HT-29 (cell line): ENCODE measurements at places on chromosomes 13 and 19. TPM values are rescaled to one million over a fixed set of nuclear protein-coding genes. Genes with fewer than 3 reads are reported as not detected.

- DNase-seq = peak; percentile 95
Measured at GRCh38 chr19:49149652-49150105, 5.5 kb downstream of the HRC start.

Gene RYR1
- total RNA-seq = 0.94 TPM in 1 of 2 replicates, not detected in the other

- no peak for DNase-seq
Measured at GRCh38 chr13:78764665-78765064, 105.7 kb upstream of the OBI1 start.

DNA sequence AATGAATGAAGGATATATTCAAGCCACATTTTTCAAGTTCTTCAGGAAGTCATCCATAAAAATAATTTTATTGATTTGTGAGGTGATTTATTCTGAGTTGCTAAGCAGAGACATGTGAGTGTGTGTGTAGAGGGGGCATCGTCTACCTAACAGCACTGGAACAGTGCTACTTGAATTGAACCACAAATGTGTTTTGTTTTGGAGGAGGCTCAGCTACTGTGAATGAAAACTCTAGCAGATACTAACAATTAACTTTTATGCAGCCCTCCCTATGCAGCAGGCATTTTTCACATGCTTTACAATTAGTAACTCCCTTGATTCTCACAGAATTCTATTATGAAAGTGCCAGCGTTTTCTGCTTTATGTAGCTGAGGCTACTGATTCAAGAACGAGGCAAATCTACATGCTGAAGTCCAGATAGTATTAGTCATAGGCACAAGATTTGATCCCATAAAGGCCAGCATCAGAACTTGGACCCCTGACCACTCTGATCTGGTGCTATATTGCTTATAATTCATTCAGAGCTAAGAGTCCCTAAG, 103.7 kb downstream of the MYO16 start:
- DNase-seq = no peak

DNA sequence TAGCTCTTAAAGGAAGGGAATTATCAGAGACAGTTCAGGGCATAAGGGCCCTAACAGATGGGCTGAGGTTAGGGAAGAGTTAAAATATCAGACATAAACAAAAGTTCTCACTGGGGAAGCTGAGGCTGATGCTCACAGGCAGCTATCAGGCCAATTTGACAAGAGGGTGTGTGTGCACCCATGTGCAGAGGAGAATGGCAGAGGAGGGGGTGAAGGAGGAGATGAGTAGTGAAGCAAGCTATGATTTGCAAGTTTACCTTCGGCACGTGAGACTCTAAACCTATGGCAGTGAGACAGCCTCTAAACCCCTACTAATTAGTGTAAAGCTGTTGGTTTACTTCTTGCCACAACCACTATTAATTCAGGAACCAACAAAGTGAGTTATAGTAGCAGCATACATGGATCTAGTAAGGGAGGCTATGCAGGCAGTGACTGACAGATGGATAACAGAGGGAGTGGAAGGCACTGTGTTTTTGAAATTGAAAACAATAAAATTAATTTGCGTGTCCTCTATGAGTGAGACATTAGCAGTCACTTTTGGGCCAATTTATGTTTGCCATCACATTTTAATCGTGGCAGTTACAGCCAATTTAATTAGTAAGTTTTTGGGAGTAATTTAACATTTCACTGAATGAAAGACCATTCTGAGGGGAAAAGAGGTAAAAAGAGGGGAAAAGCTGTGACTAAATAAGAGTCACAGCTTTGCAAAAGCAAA, 99.6 kb upstream of the HTR2A start:
- no peak for DNase-seq

Gene SHISA7
- not detected in 2 replicates for total RNA-seq

GRCh38 chr13:93882086-93882651, 597.3 kb downstream of the DCT start:
- no peak for DNase-seq

GRCh38 chr13:99864627-99864990, 107.0 kb downstream of the ZIC5 start:
- DNase-seq = no peak

DNA sequence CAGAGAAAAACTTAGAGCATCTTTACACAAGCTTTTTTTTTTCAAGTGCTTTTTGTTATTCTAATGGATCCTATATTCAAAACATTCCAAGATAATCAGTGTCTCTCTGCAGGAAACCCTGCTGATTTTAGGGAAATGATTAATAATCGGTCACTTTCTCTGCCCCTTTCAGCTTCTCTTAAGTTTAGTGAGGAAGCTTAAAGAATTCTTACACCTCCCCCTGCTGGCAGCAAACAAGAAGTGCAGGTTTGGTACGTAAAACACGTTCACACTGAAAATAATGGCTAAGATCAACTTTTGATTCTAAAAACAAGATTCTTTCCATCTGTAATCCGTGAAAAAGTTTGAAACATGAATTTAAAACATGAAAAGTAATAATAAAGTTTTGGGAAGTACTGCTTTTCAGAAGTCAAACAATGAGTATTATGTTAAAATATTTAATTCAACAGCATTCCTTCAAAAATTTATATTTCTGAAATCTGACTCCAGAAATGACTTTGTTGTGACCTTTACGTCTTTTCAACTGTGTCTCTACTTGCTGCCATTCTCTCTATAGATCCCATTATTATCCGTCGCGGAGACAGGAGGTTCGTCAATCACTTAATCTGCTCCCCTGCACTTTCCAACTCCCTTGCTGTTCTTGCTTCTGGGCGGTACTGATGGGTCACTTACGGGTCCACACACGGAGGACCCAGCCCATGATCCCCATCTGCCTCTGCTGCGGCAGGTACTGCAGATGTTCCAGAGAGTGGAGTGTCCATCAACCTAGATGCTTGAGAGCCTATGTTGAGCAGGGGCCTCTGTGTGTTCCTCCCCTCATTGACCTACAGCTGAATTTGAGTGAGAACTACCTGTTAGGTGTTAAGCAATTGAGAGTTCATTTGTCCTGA, 203.1 kb upstream of the EDNRB start:
- peak; percentile 46 for DNase-seq

GRCh38 chr19:41554907-41555306, 21.1 kb upstream of the CEACAM21 start:
- no peak for DNase-seq

- no peak for DNase-seq
Measured at GRCh38 chr13:40428354-40428753, 238.1 kb downstream of the FOXO1 start.

Gene GYS1
- 67.1 and 71.5 TPM in 2 replicates for total RNA-seq

- peak; percentile 39 for DNase-seq
Measured at GRCh38 chr19:2243274-2244124, 5.6 kb upstream of the AMH start.

DNA sequence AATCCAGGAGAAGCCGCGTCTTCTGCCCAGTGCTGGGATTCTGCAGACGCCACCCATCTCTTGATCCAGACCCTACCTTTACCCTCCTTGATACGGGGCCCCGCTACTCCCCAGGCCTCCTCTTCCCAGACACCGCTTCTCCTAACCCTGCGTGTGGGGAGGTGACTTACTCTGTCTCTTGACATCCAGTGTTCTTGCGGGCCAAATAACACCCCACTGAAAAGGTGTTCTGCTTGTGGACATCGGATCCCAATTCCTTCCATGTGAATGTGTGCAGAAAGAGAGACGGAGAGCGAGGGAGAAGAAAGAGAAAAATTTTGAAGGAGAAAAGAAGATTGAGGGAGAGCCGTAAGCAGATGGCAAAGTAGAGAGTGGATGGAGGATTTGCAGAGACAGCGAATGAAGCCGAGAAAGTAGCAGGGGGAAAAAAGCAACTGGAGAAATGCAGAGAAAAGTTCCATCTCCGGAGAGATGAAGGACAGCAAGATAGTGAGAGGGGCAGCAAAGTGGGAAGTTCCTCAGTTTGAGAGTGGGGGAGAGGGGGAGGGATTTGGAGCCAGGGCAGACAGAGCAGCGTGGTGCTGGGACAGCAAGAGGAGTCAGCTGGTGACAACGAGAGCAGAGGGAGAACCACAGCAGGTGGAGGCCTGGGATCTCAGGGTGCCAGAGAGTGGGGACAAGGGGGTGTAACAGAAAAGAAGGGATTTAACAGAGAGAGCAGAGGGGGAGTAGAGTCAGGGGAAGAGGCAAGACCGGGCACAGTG, 814 bp downstream of the ZNF480 start:
- DNase-seq = no peak

Gene PRKCSH
- total RNA-seq = 145 and 159 TPM in 2 replicates

GRCh38 chr13:74449811-74450524, 315.8 kb upstream of the KLF12 start:
- no peak for DNase-seq

- DNase-seq = no peak
Measured at GRCh38 chr13:43405457-43405856, 381.3 kb downstream of the ENOX1 start.

DNA sequence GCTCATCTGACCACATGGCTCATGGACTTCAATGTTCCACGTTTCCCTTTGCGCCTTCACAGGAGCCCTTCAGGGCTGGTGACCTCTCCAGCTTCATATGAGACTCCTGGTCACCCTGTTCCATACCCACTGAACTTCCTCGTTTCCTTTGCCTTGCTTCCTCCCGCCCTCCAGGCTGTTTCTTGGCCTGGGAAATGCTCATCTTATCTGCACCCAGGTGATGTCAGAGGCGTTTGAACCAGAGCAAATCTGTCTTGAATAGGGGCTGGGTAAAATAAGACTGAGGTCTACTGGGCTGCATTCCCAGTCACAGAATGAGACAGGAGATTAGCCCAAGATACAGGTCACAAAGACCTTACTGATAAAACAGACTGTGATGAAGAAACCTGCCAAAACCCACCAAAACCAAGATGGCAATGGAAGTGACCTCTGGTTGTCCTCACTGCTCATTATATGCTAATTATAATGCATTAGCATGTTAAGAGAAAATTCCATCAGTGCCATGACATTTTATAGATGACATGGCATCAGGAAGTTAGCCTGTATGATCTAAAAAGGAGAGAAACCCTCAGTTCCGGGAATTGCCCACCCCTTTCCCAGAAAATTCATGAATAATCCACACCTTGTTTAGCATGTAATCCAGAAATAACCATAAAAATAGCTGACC, 102.7 kb downstream of the DCLK1 start:
- no peak for DNase-seq

GRCh38 chr13:44605721-44606120, 29.6 kb upstream of the TSC22D1 start:
- DNase-seq = no peak

GRCh38 chr19:3555653-3556422, 1.5 kb downstream of the MFSD12 start:
- DNase-seq = no peak

DNA sequence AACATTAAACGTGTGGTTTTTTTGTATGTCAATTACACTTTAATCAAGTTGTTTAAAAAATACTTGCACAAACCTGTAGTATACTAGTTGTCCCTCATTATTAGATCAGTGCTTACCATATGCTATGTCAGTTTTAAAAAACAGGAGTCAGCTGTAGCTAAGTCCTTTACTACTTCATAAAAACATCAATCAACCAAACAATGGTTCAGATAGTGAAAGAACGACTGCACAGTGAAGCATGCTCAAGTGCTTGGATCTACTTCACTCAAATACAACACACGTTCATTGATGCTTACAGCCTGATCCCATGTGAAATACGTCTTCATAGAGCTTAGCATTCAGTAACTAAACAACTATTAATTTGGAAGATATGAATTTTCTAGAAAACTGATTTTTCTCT, 225.0 kb downstream of the FGF14 start:
- no peak for DNase-seq

- no peak for DNase-seq
Measured at GRCh38 chr13:79604752-79605151, 123.8 kb downstream of the NDFIP2 start.

GRCh38 chr13:112124141-112124540, 57.2 kb downstream of the SOX1 start:
- DNase-seq = no peak

DNA sequence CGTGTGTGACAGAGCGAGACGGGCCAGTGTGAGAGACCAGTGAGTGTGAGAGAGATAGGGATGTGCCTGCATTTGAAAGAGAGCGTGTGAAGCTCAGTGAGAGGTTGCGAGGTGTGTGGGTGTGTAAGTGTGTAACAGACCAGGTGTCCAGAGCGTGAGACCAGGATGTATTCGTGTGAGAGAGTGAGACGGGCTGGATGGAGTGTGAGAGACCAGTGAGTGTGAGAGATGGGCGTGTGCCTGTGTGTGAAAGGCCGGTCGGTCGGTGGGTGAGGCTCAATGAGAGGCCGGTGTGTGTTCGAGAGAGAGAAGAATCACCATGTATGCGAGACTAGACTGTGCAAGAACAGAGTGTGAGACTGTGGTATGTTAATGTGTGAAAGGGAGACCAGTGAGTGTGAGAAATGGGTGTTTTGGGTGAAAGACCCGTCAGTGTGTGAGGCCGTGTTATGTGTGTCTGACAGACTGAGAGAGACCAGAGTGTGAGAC, 679 bp downstream of the ZNF471 start:
- DNase-seq = no peak

DNA sequence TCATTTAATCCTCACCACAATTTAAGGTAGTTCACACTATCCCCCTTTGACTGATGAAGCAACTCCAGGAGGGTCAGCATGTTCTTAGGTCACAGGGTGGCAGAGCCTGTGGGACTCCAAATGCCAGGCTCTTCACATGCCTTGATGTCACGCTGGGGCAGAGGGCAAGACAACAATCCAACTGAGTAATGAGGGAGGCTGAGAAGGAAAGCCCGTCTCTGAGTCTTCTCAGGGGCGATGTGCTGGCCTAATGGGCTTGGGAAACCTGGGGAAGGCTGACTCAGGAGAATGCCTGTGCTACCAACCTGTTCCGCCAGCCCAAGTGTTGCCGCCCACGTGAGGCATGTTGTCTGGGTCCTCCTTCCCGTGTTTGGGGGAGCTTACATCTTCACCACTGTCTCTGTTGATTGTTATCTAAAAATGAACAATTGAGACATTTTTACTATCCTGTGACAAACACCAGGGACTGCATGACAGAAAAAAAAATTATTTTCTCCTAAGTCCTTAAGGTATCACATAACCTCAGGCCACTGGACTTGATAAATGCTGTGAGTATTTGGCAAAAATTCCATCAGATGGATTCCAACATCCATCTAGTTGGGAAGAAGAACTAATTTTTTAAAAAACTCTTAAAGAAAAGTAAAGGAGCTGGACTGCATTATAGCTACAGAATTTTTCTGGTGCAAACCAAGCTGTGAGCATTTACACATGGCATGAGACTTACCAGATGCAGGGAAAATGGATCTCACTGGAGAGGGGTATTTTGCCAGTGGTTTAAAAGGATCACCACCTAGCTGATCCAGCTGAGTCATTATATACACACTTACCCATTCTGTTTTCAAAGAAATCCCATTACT, 157.5 kb downstream of the RGCC start:
- peak; percentile 81 for DNase-seq

Gene ZNF730
- not detected in 2 replicates for total RNA-seq

Gene IZUMO4
- total RNA-seq = 2.7 and 5.3 TPM in 2 replicates

GRCh38 chr19:22901431-22902130, 69.5 kb downstream of the ZNF723 start:
- DNase-seq = no peak
